ENCODE measurements at places on chromosomes 6 and 20.

DNA sequence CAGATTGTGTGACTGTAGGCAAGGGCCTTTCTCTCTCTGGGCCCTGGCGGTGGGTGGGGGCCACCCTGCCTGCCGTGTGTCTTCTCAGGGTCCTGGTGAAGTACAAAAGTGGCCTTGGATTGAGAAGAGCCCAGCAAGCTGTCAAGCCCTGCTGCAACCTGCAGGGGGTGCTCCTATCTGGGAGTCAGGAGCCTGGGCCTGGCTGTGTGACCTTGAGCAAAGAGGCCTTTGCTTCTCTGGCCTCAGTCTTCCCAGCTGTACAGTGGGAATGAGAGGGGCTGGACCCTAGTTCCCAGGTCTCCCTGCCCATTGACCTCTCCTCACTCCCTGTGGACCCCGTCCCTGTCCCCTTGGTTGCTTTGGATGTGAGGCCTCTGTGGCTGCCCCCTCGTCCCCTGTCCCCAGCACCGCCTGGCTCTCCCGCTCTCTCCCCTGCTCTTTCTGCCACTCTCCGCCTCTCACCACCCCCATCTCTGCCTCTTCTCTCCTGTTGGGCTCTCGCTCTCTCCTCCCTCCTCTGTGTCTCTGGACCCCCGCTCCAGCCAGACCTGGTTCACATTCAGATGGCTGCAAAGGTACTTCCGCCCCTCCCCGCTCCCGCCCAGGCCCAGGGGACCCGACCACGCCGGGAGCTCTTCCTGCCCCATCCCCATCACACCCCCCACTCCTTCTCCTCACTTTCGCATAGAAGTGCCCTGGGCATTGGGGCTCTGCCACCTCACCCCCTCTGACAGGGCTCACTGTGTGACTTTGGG lies 46.7 kb downstream of the SRC start:
- DNase-seq = peak; percentile 51

- DNase-seq = no peak
Observed at GRCh38 chr6:63447134-63447533, 125.1 kb upstream of the LOC128125822 start.

DNA sequence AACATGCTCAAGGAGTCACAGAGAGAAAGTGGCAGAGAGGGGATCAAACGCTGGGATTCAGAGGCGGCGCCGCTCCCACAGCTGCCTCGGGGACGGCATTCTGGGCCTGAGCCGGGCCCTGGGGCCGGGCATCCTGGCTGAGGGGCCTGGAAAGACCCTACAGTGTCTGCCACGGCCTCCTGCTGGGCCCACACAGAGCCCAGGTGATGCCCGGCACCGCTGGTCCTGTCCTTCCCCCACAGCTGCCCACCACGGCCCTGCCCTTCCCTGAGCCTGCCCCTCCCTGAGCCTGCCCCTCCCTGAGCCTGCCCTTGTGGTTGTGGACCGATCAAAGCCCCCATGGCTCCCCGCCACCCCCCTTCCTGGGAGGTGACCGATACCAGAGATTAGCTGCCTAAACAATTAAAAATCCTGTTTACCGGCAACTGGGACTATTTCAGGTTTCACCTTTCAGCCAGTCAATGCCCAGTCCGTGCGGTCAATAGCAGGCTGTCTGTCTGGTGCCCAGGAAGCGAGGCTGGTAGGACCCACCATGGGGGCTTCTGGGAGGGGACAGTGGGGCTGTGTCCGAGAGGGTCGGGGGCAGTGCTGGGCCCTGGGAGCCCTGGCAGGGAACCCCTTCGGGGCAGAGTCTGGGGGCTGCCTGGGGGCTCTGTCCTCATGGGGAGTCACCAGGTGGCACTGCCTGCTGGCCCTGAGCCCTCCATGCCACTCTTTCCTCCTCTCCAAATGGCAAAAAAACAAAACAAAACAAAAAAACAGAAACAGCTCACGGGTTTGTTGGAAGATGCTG lies 55.4 kb upstream of the GATA5 start:
- DNase-seq = peak; percentile 35

GRCh38 chr6:27825025-27825793 lies 87.0 kb downstream of the OR2B2 start:
- peak; percentile 82 for DNase-seq

- no peak for DNase-seq
Observed at GRCh38 chr6:76481101-76481500, 408.6 kb upstream of the IMPG1 start.

DNA sequence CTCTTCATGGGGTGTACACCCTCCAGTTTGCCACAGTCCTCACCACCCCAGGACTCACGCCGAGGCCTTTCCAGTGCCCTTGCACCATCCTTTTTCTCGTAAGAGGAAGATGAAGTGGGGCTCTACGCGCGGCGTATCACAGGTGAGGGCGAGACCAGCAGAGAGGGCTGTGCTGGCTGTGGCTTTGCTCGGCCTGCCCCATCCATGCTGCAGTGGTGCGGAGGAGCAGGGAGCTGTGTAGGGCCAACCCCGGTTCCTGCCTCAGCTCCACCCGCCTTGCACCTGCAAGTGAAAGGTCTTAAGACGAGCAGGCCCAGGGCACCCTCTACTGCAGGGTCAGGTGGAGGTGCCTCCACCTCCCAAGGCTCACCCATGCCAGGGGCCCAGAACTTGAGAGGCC lies 24.1 kb downstream of the RBCK1 start:
- DNase-seq = no peak

DNA sequence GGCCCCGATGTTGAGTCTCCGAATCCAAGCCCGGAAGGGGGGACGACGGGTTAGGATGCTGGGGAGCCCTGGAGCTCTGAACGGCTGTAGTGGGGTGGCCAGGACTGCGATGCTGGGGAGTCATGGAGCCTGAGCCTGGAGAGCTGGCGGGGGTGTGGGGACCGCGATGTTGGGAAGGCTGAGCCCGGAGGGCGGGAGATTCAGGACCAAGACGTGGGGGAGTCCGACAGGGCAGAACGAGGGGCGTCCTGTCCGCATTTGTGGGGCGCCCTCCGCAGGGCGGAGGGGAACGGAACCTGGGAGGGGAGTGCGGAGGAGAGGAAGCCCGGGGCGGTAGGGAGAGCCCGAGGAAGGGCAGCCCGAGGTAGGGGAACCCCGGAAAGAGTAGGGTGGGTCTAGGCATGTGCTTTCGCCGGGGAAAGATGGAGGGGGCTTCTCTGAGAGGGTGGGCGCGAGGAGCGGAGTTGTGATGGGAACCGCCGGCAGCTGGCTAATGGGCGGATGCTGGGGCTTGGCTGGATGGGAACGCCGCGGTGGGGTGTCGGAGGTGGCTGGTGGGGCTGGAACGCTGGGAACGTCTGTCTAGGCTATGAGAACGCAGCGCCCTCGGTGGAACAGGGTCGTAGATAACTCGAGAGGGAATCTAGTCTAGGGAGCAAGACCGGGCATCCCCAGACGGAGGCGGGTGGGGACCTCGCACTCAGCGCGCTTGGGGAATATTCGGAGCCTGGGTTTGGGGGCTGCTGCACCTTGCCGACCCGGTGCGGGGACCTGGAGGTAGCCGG lies 684 bp downstream of the PAQR8 start:
- no peak for DNase-seq

GRCh38 chr20:60313191-60313590 lies 355.0 kb downstream of the CDH26 start:
- no peak for DNase-seq

- DNase-seq = peak; percentile 68
Observed at GRCh38 chr6:161001421-161001820, 9.9 kb downstream of the MAP3K4 start.

GRCh38 chr20:9062066-9062465 lies 6.8 kb upstream of the PLCB4 start:
- no peak for DNase-seq
